Activated CD8-positive, alpha-beta memory T cell treated with anti-CD3 and anti-CD28 coated beads for 1 hour (primary cell): ENCODE measurements at places on chromosomes 12 and 14.

DNA sequence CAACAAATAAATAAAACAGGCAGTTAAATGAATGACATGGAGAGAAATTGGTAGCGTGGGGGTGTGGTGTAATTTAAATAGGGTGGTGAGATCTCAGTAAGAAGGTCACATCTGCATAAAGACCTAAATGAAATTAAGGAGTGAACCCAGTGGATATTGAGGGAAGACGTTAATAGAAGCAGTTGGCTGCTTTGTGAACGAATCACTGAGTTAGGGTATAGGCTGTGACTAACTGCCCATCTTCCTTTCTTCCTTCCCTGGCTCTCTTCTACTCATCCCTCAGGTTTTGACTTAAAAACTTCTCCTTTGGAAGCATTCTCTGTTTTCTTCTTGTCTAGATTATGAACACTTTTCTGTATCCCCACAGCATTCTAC, 64.7 kb downstream of the BTG1 start:
- DNase-seq = no peak

DNA sequence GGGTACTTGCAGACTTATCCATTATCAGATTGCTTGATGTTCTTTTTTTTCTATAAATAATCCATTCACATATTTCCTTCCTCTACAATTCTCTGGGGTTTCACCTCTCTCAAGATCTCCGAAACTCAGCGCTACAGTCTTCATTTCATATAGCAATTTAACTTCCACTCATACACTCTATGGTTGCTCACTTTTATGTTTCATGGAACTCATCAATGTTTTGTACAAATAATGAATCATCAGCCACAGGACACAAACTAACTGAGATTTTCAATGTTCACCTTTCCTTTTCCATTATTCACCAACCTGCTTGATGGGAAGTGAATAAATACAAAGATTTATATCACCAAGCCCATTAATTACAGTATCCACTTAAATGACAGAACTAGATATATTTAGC, 534.7 kb downstream of the LRFN5 start:
- no peak for DNase-seq

DNA sequence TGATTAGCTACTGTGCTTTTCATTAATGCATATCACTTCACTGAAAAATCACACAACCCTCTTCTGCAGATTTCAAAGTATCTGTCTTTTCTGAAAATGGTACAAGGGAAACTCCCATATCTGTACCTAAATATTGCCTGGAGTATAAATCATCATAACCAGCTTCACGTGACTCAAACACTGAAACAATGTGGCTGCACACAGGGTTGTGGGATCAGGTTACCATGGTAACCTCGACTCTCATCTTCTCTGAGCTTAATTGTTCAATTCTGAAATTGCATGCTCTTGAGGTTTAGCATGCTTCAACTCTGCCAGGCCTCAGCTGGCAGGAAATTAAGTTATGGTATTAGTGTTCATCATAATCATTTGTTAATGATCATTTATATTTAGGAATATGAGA, 77.5 kb upstream of the CPSF6 start:
- no peak for DNase-seq

DNA sequence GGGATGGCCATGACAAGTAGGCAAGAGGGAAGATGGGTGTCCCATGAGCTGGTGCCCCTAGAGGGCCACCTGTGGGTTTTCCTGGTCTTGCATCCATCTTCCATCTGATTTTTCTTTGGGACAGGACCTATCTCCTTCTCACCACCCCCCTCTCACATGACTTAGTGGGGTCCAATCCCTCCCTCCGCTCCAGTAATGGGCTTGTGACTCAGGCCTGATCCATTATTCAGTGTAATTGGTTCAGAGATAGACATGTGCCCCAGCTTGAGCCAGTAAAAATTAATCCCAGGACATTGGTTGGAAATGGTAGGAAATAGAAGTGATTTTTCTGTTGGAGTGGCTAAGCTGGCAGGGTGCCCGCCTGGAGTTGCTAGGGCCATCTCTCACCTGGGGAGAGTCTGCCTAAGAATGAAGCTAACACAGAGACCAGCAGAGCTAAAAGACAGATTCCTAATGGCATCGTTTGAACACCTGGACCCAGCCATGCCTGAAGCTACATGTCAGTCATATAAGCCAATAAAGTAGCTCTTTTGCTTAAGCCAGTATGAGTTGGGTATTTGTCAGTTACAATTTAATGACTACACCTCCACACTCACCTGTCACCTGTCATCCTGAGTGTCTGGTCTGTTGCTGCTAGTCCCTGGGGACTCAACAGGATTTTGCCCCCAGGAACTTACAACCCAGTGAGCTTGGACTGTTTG, 14.7 kb downstream of the RASAL1 start:
- DNase-seq = no peak

DNA sequence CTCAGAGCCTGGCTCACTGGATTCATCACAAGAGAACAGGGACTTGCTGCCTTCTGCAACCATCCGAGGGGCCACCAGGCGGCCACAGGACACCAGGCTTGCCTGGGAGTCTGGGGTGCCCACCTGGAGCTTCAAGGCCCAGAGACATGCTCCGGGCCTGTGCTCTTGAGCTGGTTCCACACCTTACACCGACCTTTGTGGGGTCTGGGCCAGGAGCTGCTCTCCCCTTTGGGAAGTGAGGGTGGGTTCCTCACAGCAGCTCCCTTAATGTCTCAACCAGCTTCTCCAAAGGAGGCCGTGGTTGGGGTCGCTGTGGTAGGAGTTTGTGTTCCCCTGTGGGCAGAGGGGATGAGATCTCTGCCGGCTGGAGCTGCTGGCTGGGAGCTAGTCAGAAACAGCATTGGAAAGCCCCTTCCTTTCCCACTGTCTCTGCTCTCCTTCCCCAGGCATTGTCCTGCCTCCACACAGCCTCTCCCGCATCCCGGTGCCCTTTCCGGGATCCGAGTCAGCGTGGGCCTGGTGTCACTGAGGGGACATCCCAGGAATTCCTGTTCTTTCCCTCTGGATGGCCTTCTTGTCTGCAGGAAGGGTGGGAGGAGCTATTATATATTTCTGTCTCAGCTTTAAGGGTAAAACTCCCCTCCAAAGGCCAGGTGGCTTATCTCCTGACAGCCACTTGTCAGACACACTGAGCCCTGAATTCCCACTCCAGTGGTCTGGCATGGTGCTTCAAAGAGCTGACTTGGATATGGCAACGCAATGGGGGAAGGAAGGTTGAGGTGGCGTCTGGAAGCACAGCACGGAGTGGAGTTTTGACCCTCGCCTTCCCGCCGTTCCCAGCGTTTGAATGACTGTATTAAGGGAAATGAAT, 5.1 kb upstream of the PAPLN start:
- DNase-seq = no peak

GRCh38 chr12:24507827-24508226, 441.1 kb downstream of the BCAT1 start:
- DNase-seq = no peak

- DNase-seq = no peak
Measured at GRCh38 chr12:119446459-119446858, 111.9 kb downstream of the CCDC60 start.

- DNase-seq = no peak
Measured at GRCh38 chr12:54579258-54579657, 9.2 kb downstream of the PPP1R1A start.
